Fibroblast of skin of abdomen (primary cell): ENCODE measurements at places on chromosomes 3 and 15.
A peak's percentile ranks its signal among the peaks of the same experiment; 100 is the strongest.

DNA sequence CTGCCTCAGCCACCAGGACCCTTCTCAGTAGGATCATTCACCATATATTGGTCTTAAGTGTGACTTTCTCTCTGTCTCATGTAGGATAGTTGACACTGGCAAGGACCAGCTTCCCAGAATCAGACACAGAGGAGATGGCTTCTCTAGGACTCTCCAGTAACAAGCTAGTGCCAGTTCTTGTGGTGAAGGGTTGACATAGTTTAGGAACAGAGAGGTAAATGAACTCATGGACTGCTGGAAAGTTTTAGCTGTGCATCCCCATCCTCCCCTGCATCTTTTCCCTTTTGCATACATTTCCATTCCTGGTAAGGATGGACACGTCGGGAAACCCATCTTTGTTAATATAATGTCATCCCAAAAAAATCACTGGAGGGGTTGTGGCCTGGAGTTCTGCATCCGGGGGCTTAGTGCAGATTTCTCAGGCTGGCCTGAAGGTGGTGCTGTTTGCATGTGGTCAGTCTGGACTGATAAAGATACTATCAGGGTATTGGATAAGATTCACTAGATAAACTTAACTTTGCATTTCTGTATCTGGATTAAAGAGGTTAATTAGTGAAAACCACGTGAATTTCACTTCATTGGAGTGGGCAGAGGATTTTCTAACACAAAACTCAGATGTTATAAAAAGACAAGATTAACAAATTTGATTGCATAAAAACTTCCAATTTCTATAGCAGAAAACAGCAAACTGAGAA, 110.8 kb downstream of the TBC1D2B start:
- DNase-seq, result peak; percentile 36

DNA sequence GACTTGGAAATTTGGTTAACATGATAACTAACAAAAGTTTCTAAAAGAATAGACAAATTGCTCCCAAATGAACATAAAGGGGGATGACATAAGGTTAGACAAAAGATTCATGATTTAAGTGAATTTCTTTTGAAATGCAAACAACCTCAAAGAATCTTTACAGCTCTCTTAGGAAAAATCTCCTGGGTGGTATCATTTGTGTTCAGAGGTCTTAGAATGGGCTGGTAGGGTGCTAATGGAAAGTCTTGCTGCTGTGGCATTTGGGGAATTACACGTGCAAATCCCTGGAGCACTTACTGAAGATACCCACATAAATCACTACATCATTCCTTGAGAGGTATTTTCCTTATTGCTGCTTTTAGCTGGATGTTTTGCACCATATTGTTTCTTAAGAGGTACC, 14.4 kb upstream of the ROBO2 start:
- no peak for DNase-seq

- no peak for DNase-seq
These were observed 507 bp upstream of the AP3B2 start for GRCh38 chr15:82710208-82710555.

- no peak for DNase-seq
These were observed 65.8 kb downstream of the ZNF280D start for GRCh38 chr15:56667517-56667916.
